ENCODE measurements at places on chromosomes 5 and 9.

- DNase-seq, result no peak
These were observed 37.2 kb downstream of the SLC6A7 start for GRCh38 chr5:150227036-150227435.

DNA sequence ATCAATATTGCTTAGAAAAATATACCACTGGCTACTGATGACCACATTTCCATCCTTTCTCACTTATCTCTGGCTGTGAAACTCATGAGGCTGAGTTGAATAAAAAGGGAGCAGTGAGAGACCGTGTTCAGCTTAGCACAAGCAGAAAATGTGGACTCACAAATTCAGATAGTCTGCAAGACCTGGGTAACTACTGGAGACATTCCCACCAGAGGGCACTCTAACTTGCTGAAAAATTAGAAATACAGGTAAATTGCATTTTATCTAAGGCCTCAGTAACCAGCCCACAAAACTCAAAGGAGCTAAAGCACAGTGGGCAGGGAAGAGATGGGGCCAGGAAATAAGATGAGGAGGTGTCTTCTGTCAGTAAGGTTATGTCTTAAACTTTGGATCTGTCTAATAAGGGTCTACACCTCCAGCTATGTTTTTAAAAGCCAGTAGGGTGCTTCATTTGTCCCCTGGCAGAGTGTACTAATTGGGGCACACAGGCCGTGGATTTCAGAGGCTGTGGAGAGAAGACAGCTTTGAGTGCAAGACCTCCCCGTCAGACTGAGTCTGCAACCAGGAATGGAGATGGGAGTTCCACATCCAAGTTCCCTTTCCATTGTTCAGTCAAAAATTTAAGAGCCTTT, 8.7 kb upstream of the NDUFB6 start:
- DNase-seq, result peak; percentile 32

GRCh38 chr5:111968459-111968858, 211.5 kb upstream of the NREP start:
- DNase-seq, result no peak

DNA sequence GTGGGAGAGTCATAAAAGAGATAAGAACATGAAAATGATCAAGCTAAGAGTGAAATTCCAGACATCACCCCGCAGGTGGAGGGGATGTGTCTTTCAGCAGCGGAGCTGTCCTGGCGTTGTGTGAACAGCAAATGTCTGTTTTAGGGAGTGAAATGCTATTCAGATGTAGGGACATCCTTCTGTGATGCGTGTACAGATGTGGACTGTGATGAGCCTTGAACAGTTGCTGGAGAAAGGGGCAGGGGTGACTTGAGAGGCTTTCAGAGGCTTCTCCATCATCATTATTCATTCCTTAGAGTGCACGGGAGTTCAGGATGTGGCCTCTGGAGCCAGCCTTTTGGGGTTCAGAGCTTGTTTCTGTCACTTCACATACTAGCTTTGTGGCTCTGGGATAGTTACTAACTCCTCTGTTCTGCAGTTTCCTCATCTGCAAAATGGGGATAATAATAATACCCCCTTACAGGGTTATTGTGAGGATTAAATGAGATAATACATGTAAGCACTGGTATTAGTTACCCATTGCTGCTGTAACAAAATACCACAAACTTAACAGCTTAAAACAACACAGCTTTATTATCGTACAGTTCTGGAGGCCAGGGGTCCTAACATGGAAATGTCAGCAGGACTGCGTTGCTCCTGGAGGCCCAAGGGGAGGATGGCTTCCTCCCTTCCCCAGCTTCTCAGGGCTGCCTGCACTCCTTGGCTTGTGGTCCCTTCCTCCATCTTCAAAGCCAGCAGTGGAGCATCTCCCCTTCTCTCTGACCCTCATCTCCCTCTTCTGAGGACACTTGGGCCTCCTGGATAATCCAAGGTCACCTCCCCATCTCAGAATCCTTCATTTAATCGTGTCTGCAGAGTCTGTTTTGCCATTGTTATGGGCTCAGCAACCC, 9.4 kb downstream of the TRAF1 start:
- no peak for DNase-seq

Data from NCI-H1417 (cell line).